ENCODE measurements at places on chromosomes 5 and 9. TPM values are rescaled to one million over a fixed set of nuclear protein-coding genes. Genes with fewer than 3 reads are reported as not detected.

Gene POU5F2
- under 0.01 TPM for total RNA-seq

Gene UNC5A
- not detected for total RNA-seq

Gene TSSK1B
- not detected for total RNA-seq

Gene NMUR2
- total RNA-seq, result not detected

Gene PTGES
- total RNA-seq, result 4.0 TPM

Gene PCDHA7
- 0.15 TPM for total RNA-seq

Gene PLAA
- 29.6 TPM for total RNA-seq

Gene MAT2B
- total RNA-seq, result 84.7 TPM

Gene ADRA1B
- total RNA-seq, result 2.4 TPM

Gene PROB1
- 1.5 TPM for total RNA-seq

Gene NR2F1-AS1
- 8.4 TPM for total RNA-seq

Gene IL3
- total RNA-seq, result not detected

Gene FBXO38
- 21.1 TPM for total RNA-seq

Gene SLC45A2
- total RNA-seq, result under 0.01 TPM

Gene SH3GL2
- 0.34 TPM for total RNA-seq

Gene NR5A1
- total RNA-seq, result not detected

Gene CNOT6
- 6.1 TPM for total RNA-seq

Gene SHISAL2B
- not detected for total RNA-seq

Gene GKAP1
- total RNA-seq, result 1.0 TPM

Gene CCL19
- not detected for total RNA-seq

Gene OSTF1
- total RNA-seq, result 40.0 TPM

Data from bronchus fibroblast of lung (primary cell).